Activated T-cell treated with anti-CD3 and anti-CD28 coated beads, Interleukin-2, amount 50 U/mL, for 24 hours (primary cell): ENCODE measurements at places on chromosomes 7 and 10.

DNA sequence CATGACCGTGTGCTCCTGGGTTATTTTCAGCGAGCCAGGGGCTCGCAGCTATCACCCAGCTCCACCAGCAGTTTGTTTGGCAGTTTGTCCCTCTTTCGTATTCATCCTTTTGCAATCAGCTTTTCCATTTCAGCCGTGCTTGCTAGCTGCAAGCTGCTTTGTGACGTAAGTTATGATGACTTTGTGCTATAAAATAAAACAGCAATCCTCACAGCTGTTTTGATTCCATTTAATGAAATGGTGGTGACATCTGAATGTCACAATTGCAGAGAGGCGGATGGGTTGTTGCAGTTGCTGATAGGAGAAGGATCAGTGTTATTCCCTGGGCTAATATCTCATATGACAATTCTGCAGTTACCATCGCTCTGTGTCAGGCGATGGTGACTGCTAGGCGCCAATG, 251.7 kb downstream of the SNX10 start:
- no peak overlapping the region for H3K27ac ChIP-seq
- no peak for DNase-seq
- no peak overlapping the region for H3K4me3 ChIP-seq

DNA sequence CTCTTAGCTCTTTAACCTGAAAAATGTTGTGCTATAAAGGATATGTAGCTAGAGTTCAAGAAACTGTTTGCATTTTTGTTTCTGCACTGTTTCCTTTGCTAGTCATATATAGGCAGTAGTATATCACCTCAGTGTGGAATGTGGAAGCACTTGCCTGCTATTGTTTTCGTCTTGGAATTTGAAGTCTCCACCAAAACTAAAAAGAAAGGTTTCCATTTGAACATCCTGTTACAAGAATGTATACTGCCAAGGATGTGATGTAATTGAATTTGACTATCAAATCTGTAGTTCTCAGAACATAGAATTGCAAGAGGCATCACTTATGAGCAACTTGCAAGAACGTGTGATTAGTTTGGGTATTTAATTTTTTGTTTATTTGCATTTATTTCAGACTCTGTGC, 51.1 kb upstream of the MEOX2 start:
- no peaks in the 10 kb centered on the region for H3K4me1 ChIP-seq
- no peak for DNase-seq
- H3K27ac ChIP-seq = no peak overlapping the region
- no peaks in the 10 kb centered on the region for H3K36me3 ChIP-seq
- no peaks in the 10 kb centered on the region for H3K27me3 ChIP-seq
- H3K4me3 ChIP-seq = no peak overlapping the region

DNA sequence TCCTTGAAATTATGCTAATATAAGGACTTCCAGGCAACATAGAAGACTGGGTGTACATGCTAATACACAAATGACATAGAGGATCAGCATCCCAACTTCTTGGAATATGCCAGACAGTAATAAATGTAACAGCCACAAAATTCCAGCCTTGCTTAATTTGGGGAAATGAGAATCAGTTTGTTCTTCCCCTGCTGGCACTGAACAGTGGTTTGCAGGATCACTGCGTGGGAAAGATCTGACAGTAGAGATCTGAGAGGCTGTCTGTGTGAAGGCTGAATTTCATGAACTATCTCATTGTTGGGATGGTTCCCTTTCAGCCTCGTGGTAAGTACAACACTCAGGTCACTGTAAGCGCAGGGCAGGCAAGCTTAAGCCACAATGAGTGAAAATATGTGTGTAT, 1078.0 kb downstream of the LRMDA start:
- no peaks in the 10 kb centered on the region for H3K4me1 ChIP-seq
- no peak overlapping the region for H3K4me3 ChIP-seq
- DNase-seq = no peak
- H3K27ac ChIP-seq = no peak overlapping the region
- H3K36me3 ChIP-seq = no peaks in the 10 kb centered on the region
- no peaks in the 10 kb centered on the region for H3K27me3 ChIP-seq

- no peak overlapping the region for H3K4me3 ChIP-seq
- H3K27ac ChIP-seq = no peak overlapping the region
- H3K4me1 ChIP-seq = no peaks in the 10 kb centered on the region
- no peak for DNase-seq
- H3K27me3 ChIP-seq = peaks cover 31% of the 10 kb centered on the region
- H3K36me3 ChIP-seq = no peaks in the 10 kb centered on the region
These were observed 47.0 kb upstream of the PFKP start for GRCh38 chr10:3020311-3020710.

- no peak overlapping the region for H3K27ac ChIP-seq
- H3K4me1 ChIP-seq = no peaks in the 10 kb centered on the region
- H3K4me3 ChIP-seq = no peak overlapping the region
These were observed 55.0 kb downstream of the CDH23 start for GRCh38 chr10:71451754-71452153.

- no peak overlapping the region for H3K4me3 ChIP-seq
- H3K4me1 ChIP-seq = peaks cover 28% of the 10 kb centered on the region
- peaks cover 20% of the 10 kb centered on the region for H3K36me3 ChIP-seq
- no peak overlapping the region for H3K27ac ChIP-seq
These were observed 78.1 kb upstream of the RHEB start for GRCh38 chr7:151597541-151598444.

DNA sequence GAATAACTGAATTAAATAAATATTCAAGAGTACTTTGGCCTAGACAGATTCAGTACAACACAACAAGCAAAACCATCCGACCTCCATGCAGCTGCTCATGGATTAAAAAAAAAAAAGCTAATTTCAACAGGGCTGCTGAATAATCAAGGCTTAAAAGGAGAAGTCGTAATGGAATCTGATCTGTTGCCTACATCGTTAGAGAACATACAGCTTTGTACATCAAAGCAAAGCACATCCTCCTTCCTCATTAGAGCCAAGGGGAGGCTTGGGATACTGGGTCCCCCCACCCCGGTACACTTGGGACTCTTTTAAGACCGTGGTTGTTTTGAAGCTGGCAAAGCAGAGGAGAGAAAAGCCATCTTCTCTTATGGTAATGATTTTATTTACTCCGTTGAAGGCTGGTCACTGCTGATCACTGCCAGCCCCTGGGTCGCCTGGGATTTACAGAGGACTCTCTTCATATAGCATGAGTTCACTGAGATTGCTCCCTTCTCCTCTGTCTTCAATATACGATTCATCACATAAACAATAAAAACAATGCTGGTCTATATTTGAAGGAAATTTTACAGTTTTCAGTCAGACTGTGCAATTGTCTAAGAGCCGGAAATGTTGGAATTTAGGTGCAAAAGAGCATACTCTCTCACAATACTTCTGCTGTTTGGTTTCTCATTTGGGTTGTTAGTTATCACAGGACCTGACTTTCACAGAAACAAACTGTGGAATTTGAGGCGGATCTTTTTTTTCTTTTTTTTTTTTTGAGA, 148.8 kb downstream of the FAM107B start:
- H3K27ac ChIP-seq = no peak overlapping the region
- H3K4me1 ChIP-seq = peaks cover 4% of the 10 kb centered on the region
- DNase-seq = no peak
- no peaks in the 10 kb centered on the region for H3K36me3 ChIP-seq
- no peak overlapping the region for H3K4me3 ChIP-seq

GRCh38 chr7:107614425-107614824, 34.4 kb downstream of the BCAP29 start:
- no peak for DNase-seq
- H3K27ac ChIP-seq = no peak overlapping the region
- peaks cover 47% of the 10 kb centered on the region for H3K36me3 ChIP-seq
- no peaks in the 10 kb centered on the region for H3K4me1 ChIP-seq

DNA sequence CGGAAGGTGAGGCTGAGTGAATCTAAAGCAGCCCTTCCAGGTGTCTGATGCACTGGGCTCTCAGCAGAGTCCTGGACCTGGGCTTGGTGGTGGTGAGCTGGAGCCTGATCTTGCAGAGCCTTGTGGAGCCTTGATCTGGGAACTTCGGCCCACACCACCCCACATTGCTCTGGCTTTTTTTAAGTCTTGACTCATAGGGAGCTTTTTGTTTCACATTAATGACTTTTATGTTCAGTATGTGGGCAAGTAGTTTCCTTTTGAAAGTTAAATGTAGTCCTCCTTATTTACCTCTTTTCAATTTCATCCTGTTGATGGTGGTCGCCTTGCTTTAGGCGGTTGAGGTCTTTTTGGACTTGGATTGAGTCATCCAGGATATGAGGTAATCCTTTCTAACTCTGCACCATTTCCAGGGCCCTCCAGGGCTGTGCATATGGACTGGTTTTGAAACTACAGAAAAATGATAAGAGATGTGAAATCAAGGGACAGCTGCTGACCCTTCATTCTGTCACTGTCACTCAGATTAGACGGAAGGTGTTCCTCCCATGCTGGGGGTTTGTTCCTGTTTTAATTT, 2.9 kb upstream of the NRAP start:
- no peak overlapping the region for H3K4me3 ChIP-seq
- H3K27ac ChIP-seq = no peak overlapping the region
- no peaks in the 10 kb centered on the region for H3K36me3 ChIP-seq
- peaks cover 20% of the 10 kb centered on the region for H3K27me3 ChIP-seq
- H3K4me1 ChIP-seq = peaks cover 11% of the 10 kb centered on the region

- H3K36me3 ChIP-seq = no peaks in the 10 kb centered on the region
- H3K4me1 ChIP-seq = no peaks in the 10 kb centered on the region
- H3K4me3 ChIP-seq = no peak overlapping the region
These were observed 348.7 kb upstream of the HPS1 start for GRCh38 chr10:98795467-98795866.

GRCh38 chr7:134465491-134465890, 6.6 kb upstream of the AKR1B1 start:
- no peaks in the 10 kb centered on the region for H3K27me3 ChIP-seq
- no peak for DNase-seq
- no peak overlapping the region for H3K4me3 ChIP-seq

GRCh38 chr10:109726473-109726872, 196.8 kb downstream of the XPNPEP1 start:
- no peak overlapping the region for H3K27ac ChIP-seq
- no peaks in the 10 kb centered on the region for H3K36me3 ChIP-seq
- H3K4me3 ChIP-seq = no peak overlapping the region
- H3K27me3 ChIP-seq = no peaks in the 10 kb centered on the region

DNA sequence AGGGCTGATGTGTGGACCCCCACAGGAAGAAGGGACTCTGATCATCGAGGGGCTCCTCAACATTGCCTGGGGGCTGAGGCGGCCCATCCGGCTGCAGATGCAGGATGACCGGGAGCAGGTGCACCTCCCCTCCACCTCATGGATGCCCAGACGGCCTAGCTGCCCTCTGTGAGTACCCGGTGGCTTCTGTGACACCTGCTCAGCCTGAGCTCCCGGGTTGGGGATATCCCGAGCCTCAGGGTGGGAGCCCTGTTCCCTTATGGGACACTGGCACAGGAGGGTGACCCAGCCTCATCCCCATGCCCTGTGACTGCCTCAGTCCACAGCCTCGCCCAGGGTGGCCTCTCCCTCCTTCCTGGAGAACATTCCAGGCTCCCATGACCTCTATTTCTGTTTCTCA, 3.9 kb upstream of the DEPP1 start:
- no peak overlapping the region for H3K27ac ChIP-seq
- H3K4me1 ChIP-seq = peaks cover 4% of the 10 kb centered on the region
- no peaks in the 10 kb centered on the region for H3K27me3 ChIP-seq

DNA sequence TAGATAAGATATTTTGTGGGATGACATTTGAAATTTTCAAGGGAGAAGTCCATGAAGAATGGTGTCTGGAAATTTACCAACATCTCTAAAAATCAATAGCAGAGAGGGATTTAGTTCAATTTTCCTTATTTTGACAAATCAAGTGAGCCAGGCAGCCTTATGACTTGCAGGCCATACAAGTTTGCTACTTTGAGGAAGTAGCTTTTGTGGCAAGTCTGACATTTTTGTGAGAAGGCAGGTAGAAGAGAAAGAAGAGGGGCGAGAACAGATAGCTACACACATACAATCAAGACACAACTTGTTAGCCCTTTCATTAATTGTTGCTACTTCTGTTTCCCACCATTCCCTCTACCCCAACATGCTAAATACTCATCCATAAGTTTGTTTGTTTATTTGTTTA, 74.5 kb upstream of the OIT3 start:
- H3K4me3 ChIP-seq = no peak overlapping the region
- H3K27me3 ChIP-seq = no peaks in the 10 kb centered on the region
- no peak overlapping the region for H3K27ac ChIP-seq
- DNase-seq = no peak

DNA sequence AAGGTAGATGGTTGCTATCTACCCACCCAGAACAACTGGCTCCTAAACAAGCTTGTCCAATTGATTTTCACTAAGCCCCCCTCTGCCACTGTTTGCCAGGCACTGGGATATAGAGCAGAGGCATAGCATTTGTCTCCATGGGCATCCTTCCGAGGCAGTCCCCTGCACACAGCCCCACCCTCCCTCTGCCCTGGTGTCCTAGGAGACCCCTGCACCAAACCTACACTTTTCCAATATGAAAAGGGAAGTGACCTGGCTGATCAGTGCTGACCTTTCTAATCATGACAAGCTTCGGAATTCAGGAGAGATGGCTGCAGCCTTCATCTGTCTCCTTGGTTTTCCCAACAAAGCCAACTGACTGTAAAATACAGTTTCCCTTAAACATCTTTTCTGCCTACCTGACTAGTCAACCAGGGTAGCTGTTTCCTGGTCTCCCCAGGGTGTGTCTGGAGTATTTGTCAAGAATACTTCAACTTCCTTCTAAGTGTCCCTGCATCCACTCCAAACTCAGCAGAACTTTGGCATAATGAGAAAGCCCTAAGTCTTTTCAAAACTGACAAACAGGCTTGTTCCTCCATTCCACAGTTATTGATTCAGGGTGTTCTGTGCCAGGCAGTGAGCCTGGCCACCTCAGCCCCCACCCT, 7.6 kb upstream of the SLC18A3 start:
- no peak overlapping the region for H3K4me3 ChIP-seq
- peaks cover 2% of the 10 kb centered on the region for H3K4me1 ChIP-seq
- H3K27ac ChIP-seq = no peak overlapping the region
- no peaks in the 10 kb centered on the region for H3K36me3 ChIP-seq

DNA sequence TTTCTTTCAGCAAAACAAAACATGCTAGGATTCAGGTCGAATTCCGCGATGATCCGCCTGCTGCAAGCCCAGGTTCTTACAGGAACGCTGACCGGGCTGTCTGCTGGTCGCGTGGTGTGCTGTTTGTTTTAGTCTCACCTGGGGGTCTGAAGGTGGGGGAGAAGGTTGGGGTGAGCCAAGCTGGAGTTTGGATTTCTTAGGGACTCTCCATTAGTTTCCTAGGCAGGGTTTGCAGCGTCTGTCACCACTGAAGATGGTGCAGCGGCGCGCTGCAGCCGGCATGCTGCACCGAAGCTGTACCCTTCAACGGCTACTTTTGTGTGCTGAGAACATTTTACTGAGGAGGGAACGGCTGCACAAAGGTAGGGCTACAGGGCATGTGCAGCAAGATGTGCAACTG, 48.7 kb downstream of the GCC1 start:
- no peak overlapping the region for H3K27ac ChIP-seq
- H3K36me3 ChIP-seq = no peaks in the 10 kb centered on the region
- DNase-seq = no peak
- peaks cover 65% of the 10 kb centered on the region for H3K27me3 ChIP-seq

- no peaks in the 10 kb centered on the region for H3K4me1 ChIP-seq
- peaks cover 9% of the 10 kb centered on the region for H3K27me3 ChIP-seq
- no peak overlapping the region for H3K4me3 ChIP-seq
- DNase-seq = no peak
These were observed 128.7 kb downstream of the TSPAN12 start for GRCh38 chr7:120729245-120729644.
